ENCODE measurements at places on chromosomes 5 and 9. TPM values are rescaled to one million over a fixed set of nuclear protein-coding genes. Genes with fewer than 3 reads are reported as not detected.

Gene CTXN3
- not detected for total RNA-seq

Gene SLC6A19
- not detected for total RNA-seq

Gene TEX48
- 0.97 TPM for total RNA-seq

Gene FAM169A
- 3.6 TPM for total RNA-seq

Gene INSL4
- not detected for total RNA-seq

GRCh38 chr5:1763548-1763911 lies 36.1 kb downstream of the MRPL36 start:
- peak; percentile 49 for DNase-seq
- H3K27ac ChIP-seq, result no peak overlapping the region
- H3K4me1 ChIP-seq, result peaks cover 5% of the 10 kb centered on the region

DNA sequence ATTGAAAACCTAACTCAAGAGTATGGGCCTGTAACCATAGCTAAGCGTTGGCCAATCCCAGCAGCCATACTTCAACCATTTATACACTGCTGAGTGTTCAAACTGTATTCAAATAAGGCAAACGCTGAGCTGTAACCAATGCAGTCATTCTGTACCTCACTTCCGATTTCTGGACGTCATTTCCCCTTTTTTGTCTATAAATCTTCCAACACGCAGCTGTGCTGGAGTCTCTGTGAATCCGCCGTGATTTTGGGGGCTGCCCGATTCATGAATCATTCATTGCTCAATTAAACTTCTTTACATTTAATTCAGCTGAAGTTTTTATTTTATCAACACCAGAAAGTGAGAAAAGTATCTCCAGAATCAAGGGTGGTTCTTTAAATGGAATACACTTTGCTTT lies 31.7 kb downstream of the MTX3 start:
- no peak overlapping the region for H3K4me3 ChIP-seq
- peaks cover 14% of the 10 kb centered on the region for H3K4me1 ChIP-seq
- no peaks in the 10 kb centered on the region for H3K27me3 ChIP-seq
- H3K36me3 ChIP-seq, result no peaks in the 10 kb centered on the region

DNA sequence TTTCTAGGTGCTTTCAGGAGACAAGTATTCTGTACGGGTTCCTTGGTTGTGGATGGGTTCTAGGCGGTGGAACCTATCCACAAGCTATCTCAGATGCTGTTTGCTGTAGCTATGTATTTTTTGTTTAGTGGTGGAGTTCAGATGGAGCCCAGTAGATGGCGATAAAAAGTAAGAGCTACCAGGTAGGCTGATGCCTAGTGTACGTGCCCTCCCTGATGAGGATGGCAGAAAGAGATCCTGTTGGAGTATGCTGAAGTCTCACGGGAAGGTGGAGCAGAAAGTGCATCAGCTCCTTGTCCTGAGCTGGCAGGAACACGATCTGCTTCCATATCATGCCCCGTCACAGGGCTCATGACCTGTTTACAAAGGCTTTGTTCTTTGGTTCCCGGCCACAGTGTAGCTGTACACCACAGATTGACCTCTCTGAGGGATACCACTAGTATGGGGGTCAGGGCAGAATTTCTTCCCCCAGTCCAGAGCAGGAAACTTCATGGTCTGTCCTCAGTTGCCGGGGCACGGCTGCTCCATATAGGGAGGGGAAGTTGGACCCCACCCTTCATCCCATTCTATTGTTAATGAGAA lies 12.6 kb upstream of the UGT3A2 start:
- H3K36me3 ChIP-seq, result no peaks in the 10 kb centered on the region
- peaks cover 29% of the 10 kb centered on the region for H3K27me3 ChIP-seq
- H3K4me3 ChIP-seq, result no peak overlapping the region
- no peaks in the 10 kb centered on the region for H3K4me1 ChIP-seq
- no peak overlapping the region for H3K27ac ChIP-seq

GRCh38 chr5:16515532-16515931 lies 49.9 kb upstream of the ZNF622 start:
- H3K36me3 ChIP-seq, result peaks cover 5% of the 10 kb centered on the region
- DNase-seq, result no peak
- H3K27ac ChIP-seq, result no peak overlapping the region

DNA sequence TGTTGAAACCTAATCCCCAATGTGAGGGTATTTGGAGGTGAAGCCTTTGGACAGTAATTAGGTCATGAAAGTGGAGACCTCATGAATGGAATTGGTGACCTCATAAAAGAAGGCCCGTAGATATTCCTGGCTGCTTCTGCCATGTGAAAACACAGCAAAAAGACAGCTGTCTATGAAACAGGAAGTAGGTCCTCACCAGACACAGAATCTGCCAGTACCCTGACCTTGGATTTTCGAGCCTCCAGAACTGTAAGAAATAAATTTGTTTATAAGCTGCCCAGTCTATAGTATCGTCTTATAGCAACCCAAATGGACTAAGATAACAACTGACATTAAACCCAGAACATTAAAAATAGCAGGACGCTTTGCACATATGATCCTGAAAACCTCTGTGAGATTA lies 371.1 kb downstream of the SPOCK1 start:
- no peaks in the 10 kb centered on the region for H3K36me3 ChIP-seq
- H3K27ac ChIP-seq, result no peak overlapping the region
- DNase-seq, result no peak
- no peaks in the 10 kb centered on the region for H3K27me3 ChIP-seq
- no peaks in the 10 kb centered on the region for H3K4me1 ChIP-seq

- H3K36me3 ChIP-seq, result peaks cover 41% of the 10 kb centered on the region
- H3K4me3 ChIP-seq, result no peak overlapping the region
- peaks cover 38% of the 10 kb centered on the region for H3K4me1 ChIP-seq
- H3K27me3 ChIP-seq, result no peaks in the 10 kb centered on the region
- H3K27ac ChIP-seq, result no peak overlapping the region
Measured at GRCh38 chr9:133333011-133333410, 3.0 kb downstream of the SURF6 start.
